ENCODE measurements at places on chromosomes 6 and 20. TPM values are rescaled to one million over a fixed set of nuclear protein-coding genes. Genes with fewer than 3 reads are reported as not detected.

Gene TASP1
- total RNA-seq, result 8.3 TPM

Gene B3GALT4
- 0.49 TPM for total RNA-seq

- no peak for DNase-seq
These were observed 9.4 kb upstream of the CD93 start for GRCh38 chr20:23095499-23095898.

Gene SLC22A2
- total RNA-seq, result not detected

Gene NFATC2
- not detected for total RNA-seq

DNA sequence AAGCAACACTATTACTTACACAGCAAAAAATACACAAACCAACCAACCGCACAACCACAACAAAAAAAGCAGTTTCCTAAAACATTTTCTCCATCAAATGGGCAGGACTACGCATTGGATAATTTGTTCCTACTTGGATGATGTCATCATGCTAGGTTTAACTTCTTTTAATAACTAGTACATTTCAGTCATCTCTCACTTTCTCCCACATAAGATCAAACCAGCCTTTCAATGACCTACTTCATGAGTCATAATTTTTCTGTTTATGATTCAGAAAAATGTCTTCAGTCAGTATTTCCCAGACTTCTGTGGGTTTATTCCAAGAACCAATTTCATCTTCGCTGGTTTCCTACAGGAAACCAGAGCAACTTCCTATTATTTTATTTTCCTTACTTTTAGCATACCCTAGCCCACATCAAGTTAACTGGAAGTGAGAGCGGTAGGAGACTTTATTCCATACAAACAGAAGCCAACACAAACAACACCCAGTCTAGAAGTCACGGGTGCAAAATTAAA is 134.2 kb downstream of the GMDS start:
- no peak for DNase-seq

Gene SAMHD1
- 26.3 TPM for total RNA-seq

DNA sequence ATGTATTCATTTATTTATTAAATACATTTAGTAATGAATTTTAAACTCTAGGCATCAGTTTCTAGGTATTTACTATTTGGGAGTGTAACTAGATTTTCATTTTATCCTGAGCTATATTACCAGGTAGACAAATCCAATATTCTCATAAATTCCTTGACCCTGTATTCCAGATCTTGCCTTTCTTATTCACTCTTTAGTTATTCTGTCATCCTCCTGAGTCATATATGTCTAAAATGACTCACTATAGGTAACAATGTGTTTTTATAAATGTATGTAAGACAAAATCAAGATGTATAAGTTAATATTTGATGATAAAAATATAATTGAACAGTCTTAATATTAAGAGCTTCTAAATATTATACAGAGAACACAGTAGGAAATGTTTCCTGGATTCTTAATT is 642.1 kb upstream of the NRSN1 start:
- no peak for DNase-seq

DNA sequence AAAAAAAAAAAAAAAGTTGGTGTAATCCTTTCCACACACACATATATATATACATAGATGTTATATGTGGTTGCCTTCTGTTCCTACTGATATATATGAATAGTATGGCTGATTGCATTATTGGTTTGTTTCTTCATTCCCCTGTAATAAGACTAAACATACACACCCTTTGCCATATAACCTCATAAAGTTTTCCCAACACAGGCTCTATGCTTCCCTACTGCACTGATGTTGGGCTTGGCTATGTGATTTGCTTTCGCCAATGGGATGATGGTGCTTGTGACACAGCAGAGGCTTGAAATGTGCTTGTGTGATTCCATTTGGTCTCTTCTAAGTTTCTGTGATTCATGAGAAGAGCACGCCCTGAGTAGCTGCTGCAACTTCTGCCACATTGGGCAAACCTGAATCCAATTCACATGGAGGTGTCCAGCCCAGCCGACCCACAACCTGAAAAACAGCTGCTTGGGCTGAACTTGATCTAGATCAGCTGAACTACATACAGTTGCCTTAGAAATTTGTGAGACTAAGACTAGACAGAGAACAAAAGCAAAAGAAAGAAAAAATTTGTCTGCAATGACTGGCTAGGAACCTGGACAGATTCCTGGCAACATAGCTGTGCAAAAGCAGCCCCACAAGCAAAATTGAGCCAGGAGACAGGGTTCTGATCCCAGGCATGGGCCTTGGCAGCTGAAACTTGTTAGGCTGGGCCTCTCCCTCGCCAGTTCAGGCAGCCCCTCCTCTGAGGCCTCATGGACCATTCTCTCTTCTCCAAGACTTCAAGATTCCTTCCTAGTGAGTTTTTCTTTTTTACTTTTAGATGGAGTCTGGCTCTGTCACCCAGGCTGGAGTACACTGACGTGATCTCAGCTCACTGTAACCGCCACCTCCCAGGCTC is 13.4 kb upstream of the TBC1D20 start:
- DNase-seq, result no peak

GRCh38 chr6:15798533-15799255 is 135.9 kb upstream of the DTNBP1 start:
- DNase-seq, result no peak

Gene DEFB129
- total RNA-seq, result not detected

- no peak for DNase-seq
These were observed 75.1 kb upstream of the SYNJ2 start for GRCh38 chr6:157906537-157907061.

GRCh38 chr6:10838794-10839333 is 525 bp upstream of the MAK start:
- DNase-seq, result no peak

Gene GMEB2
- 33.2 TPM for total RNA-seq

Gene PCK1
- not detected for total RNA-seq

DNA sequence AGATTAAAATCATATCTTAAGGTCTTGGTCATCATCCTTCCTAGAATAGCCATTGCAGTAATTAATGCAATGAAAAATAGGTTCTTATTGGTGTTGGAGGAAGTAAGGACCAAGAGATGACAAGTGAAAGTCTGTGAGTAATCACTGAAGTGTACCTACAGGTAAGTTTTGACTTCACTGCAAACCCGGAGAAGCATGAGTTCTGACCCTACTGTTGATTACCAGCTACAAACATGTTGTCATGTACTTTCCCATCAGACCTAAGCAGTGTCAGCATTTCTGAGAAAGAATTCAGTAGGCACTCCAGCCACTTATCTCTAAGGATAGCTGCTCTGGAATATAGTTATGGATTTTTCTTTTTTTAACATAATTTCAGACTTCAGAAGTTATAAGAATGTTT is 280.9 kb downstream of the ZFAND3 start:
- no peak for DNase-seq
